ENCODE measurements at places on chromosomes 6 and 20.

- no peak for DNase-seq
These were observed 256.5 kb downstream of the TRDN start for GRCh38 chr6:123380257-123380656.

DNA sequence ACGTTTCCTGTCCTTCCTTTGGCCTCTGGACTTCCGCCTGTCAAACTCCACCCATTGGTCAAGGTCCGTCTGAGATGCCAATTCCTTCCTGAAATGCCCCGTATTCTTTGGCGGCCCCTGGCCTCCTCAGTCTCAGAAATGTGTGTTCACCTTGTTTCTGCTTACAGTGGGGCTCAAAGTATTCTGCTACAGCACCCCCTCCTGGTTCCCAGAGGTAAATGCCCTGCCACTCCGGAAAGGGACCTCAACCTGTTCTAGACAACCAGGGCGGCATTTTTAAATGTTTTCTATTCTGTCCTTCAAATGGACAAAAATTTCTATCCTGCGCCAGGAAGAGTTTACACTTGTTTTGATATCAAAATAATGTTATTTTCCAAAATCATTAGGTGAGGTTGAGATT is 12.1 kb upstream of the PAX1 start:
- DNase-seq = no peak

GRCh38 chr6:21953831-21954801 is 342.7 kb downstream of the PRL start:
- peak; percentile 12 for DNase-seq

DNA sequence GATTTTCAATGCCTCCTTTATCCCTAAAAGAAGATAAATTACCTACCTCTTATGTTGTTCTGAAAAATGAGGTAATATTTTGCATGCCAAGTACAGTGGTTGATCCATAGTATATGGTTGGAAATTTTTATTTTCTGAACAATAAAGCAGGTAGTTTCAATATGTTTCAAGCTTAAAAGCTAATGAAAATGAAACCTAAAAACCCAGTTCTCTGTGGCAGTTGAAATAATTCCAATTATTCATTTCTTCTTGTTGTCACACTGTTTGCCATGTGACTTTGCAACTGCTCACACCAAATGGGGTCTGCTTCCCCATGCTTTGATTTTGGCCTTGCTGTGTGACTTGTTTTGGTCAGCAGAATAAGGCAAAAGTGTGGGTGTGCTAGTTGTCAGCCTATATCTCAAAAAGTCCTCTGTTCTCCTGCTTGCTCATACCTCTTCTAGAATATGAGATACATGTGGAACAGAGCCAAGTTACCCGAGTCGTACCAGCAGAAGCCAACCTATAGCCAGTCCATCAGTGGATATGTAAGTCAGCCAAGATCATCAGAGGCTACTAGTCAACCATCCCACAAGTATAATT is 197.2 kb upstream of the THEMIS start:
- peak; percentile 3 for DNase-seq

GRCh38 chr6:89353118-89353556 is 615 bp upstream of the UBE2J1 start:
- DNase-seq = no peak

GRCh38 chr6:11424395-11425034 is 113.0 kb upstream of the TMEM170B start:
- DNase-seq = no peak
